ENCODE measurements at places on chromosomes 2 and 18.

- no peak for DNase-seq
Measured at GRCh38 chr2:45001869-45002385, 7.3 kb downstream of the SIX2 start.

- DNase-seq, result no peak
Measured at GRCh38 chr2:60412620-60413019, 140.8 kb downstream of the BCL11A start.

- DNase-seq, result no peak
Measured at GRCh38 chr2:7800031-7800430, 881.8 kb upstream of the ID2 start.

GRCh38 chr18:36843199-36843598 lies 14.3 kb downstream of the KIAA1328 start:
- no peak for DNase-seq

DNA sequence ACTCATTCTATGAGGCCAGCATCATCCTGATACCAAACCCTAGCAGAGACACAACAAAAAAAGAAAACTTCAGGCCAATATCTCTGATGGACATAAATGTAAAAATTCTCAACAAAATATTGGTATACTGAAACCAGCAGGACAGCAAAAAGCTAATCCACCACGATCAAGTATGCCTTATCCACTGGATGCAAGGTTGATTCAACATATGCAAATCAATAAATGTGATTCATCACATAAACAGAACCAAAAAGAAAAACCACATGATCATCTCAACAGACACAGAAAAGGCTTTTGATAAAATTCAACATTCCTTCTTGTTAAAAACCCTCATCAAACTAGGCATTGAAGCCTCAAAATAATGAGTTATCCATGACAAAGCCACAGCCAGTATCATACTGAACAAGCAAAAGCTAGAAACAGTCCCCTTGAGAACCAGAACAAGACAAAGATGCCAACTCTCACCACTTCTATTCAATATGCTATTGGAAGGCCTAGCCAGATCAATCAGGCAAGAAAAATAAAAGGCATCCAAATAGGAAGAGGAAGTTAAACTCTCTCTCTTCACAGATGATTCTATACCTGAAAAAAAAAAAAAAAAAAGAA lies 45.3 kb downstream of the RTTN start:
- no peak for DNase-seq

DNA sequence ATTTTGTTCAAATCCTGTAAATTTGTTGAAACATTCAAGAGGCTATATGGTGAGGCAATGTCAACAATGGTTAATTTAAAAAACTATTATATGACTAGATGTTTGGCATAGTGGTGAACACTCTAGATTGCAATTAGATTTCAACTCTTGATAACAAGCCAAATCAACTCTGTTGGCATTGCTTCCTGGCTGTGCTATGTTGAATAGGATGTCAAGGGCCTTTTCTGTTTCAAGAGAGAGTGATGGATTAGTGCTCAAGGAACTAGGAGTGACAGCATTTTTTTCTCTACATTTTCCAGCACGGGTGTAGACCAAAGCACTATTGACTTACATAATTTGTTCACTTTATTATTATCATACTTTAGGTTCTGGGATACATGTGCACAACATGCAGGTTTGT lies 172.4 kb upstream of the KCNH7 start:
- no peak for DNase-seq

DNA sequence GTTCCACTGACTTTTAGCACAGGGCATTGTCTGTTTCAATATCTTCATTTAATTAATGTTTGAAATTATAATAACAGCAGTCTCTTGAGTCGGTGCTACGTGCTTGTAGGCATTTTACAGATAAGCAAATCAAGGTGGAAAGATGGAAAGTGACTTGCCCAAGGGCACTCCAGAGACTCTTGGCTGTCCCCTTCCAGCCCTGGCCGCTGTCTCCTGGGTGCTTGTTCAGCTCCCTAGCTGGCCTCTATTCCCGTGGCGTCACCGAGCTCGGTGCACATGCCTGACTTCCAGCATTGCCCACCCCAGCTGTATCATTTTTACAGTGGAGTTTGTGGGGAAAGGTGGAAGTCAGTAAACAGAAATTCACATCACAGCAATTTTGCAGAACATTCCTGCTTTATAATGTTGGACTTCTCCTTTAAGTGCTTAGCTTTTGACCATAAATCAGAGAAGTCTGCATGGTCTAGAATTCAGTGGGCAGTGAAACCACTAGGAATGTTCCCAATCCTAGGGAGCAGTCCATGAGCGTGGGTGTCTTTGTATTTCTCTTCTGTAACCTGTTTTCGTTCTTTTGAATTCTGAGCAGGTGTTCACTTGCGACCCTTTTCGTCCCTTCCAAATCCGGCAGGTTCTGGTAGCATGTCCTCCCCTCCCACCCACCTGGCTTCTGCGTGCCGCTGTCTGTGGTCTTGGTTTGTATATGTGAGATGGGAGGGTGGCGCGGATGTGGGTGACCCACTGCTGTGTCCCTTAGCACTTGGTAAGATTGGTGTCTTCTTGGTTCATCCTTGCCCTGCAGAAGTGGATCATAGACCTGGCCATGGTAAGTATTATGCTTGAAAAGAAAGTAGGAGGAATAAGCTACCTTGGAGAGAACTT lies 8.4 kb downstream of the SLC66A3 start:
- no peak for DNase-seq

- DNase-seq, result no peak
Measured at GRCh38 chr2:134293719-134294537, 40.1 kb downstream of the MGAT5 start.

- DNase-seq, result no peak
Measured at GRCh38 chr2:221962186-221962585, 336.6 kb downstream of the PAX3 start.
